ENCODE measurements at places on chromosomes 7 and 10.
A peak's percentile ranks its signal among the peaks of the same experiment; 100 is the strongest.

- no peak overlapping the region for H3K27ac ChIP-seq
- H3K4me1 ChIP-seq, result no peaks in the 10 kb centered on the region
Measured at GRCh38 chr7:22052674-22053365, 107.1 kb upstream of the CDCA7L start.

DNA sequence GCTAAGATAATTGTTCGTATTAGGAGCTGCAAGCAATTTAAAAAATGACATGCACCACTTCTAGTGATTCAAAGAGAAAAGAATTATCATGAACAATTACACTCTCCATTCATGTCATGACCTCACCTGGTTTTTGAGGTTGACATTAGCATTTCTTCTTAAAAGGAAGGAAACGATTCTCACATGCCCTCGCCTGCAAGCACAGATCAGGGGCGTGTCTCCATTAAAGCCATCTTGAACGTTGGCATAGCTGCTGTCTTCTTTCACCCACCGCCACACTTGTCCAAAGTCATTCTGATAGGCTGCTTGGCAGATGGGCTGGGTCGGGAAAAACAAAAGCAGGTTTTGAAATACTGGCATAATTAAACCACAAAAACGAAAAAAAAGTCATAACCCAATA is 19.9 kb downstream of the ANKRD22 start:
- DNase-seq, result no peak
- H3K4me1 ChIP-seq, result peaks cover 2% of the 10 kb centered on the region
- peaks cover 5% of the 10 kb centered on the region for H3K27me3 ChIP-seq
- H3K27ac ChIP-seq, result no peak overlapping the region

GRCh38 chr7:2666588-2667250 is 21.3 kb upstream of the AMZ1 start:
- H3K36me3 ChIP-seq, result peaks cover 6% of the 10 kb centered on the region
- no peak overlapping the region for H3K27ac ChIP-seq
- peaks cover 11% of the 10 kb centered on the region for H3K27me3 ChIP-seq
- H3K4me1 ChIP-seq, result peaks cover 7% of the 10 kb centered on the region
- no peak for DNase-seq

DNA sequence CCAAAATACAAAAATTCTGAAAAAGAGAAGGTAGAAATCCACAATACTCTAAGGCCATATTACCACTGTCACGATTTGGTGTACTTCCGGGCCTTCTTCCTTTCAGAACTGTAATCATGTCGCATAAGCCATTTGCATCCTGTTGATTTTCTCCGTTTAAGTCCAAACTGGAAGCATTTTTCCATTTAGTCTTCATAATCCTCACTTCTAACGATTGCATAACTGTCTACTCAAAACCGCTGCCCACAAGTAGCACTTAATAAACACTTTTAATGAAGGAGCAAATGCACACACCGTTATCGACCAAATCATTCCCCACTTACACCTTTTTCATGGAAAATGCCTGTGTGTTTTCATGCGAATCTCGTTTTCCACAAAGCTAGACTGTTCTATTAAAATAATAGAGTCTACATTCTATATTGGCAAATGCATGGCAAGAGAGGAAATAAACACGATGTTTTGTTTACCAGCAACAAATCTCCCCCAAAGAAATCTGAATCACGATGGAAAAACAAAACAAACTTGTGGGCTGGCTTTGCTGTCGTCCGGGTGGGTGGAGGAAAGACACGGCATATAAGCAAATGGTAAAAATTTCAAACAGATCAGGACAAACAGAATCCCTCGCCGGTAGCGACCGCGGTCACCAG is 1.0 kb downstream of the ATE1 start:
- no peak for DNase-seq
- peak overlapping the region; percentile 94 for H3K4me3 ChIP-seq
- no peaks in the 10 kb centered on the region for H3K27me3 ChIP-seq
- peaks cover 10% of the 10 kb centered on the region for H3K36me3 ChIP-seq

DNA sequence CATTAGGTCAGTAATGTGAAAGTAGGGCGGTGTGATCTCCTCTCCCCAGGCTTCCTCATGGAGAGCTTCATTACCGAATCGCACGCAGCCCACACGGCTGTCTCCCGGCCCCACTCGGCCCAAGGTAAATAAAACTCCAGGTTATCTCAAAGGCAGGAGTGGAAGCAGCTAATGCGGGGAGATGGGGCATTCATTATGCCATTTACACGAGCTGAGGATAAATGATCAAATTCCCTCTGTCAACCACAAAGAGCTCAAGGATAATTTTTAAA is 93.5 kb downstream of the ADARB2 start:
- DNase-seq, result no peak
- peaks cover 13% of the 10 kb centered on the region for H3K27me3 ChIP-seq
- H3K4me1 ChIP-seq, result peaks cover 15% of the 10 kb centered on the region
- no peak overlapping the region for H3K27ac ChIP-seq
- no peak overlapping the region for H3K4me3 ChIP-seq
- H3K36me3 ChIP-seq, result no peaks in the 10 kb centered on the region

DNA sequence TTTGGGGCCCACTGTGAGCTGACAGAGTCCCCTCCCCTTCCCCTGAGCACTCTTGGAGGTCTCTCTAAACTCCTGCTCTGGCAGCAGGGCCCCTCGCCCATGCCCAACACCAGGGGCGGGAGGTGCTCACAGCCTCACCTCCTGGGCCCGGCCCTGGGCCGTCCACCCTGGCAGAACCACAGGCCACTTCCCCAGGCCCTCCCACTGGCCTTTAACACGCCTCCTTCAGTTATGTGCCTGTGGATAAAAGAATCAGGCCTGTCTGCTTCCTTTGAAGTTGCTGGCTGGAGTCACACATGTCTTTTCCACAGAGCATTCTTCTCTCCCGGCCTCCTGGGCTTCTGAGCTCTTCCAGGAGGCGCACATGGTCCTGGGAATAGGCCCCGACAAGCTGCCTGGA is 10.2 kb downstream of the MYL10 start:
- DNase-seq, result no peak
- no peaks in the 10 kb centered on the region for H3K36me3 ChIP-seq
- peaks cover 6% of the 10 kb centered on the region for H3K27me3 ChIP-seq
- H3K4me3 ChIP-seq, result no peak overlapping the region
- no peak overlapping the region for H3K27ac ChIP-seq
- no peaks in the 10 kb centered on the region for H3K4me1 ChIP-seq

- H3K4me3 ChIP-seq, result no peak overlapping the region
- H3K36me3 ChIP-seq, result no peaks in the 10 kb centered on the region
- DNase-seq, result no peak
- H3K27me3 ChIP-seq, result no peaks in the 10 kb centered on the region
Measured at GRCh38 chr10:79322616-79323543, 24.4 kb upstream of the PPIF start.

DNA sequence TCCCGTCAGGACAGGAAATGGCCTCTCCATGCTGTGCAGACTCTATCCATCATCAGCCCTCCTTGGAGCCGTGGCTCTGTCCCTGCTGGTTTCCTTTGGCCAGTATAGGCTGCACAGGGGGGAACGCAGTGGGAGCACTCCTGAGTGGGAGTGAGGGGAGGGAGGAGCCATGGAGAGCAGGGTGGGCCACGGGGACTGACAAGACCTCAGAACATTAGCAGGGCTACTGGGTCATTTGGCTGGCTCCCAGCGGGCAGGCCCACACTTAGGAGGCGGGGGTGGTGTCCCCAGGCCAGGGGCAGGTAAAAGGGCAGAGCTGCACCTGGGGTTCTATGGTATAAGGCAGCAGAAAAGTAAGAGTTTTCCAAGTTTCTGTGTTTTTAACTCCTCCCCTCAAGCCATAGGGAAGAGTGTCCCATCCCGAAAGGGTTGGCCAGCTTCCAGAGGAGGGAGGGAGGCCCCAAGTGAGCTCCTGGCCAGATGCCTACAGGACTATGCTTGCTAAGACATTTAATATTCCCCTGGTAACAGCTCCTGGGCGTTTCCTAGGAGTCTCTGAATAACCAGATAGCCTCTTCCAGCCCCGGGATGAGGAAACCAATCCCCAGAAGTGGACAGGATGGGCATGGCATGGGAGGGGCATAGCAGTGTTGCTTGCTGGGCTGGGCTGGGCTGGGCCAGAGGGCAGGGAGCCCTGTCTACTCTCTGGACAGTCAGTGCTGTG is 5.5 kb upstream of the OPN4 start:
- H3K27me3 ChIP-seq, result peaks cover 2% of the 10 kb centered on the region
- peaks cover 6% of the 10 kb centered on the region for H3K4me1 ChIP-seq
- H3K4me3 ChIP-seq, result no peak overlapping the region
- DNase-seq, result no peak
- no peak overlapping the region for H3K27ac ChIP-seq

DNA sequence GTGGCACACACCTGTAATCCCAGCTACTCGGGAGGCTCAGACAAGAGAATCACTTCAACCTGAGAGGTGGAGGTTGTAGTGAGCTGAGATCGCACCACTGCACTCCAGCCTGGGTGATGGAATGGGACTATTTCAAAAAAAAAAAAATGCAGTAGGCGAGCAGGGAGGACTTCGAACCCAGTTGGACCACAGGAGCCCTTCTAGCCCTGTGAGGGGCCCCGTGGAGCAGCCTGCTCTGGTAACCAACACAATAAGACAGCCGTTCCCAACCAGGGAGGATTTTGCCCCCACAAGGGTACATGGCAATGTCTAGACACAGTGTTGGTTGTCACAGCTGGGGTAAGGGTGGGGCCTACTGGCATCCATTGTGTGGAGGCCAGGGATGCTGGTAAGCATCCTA is 63.9 kb upstream of the BTBD16 start:
- no peak overlapping the region for H3K27ac ChIP-seq
- H3K36me3 ChIP-seq, result no peaks in the 10 kb centered on the region
- DNase-seq, result no peak
- no peaks in the 10 kb centered on the region for H3K27me3 ChIP-seq

GRCh38 chr10:73086816-73087215 is 9.8 kb downstream of the P4HA1 start:
- H3K4me3 ChIP-seq, result no peak overlapping the region
- peaks cover 14% of the 10 kb centered on the region for H3K4me1 ChIP-seq

DNA sequence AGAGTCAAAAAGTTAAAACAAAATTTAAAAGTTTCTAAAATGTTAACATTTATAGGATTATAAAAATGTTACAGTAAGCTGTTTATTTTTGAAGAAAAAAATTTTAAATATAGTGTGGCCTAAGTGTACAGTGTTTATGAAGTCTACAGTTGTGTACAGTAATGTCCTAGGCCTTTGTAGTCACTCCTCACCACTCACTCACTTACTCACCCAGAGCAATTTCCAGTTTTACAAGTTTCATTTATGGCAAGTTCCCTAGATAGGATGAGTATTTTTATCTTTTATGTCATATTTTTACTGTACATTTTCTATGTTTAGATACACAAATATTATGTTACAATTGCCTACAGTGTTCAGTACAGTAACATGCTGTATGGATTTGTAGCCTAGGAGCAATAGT is 419.9 kb downstream of the ARL4A start:
- no peaks in the 10 kb centered on the region for H3K36me3 ChIP-seq
- H3K27ac ChIP-seq, result no peak overlapping the region
- H3K4me3 ChIP-seq, result no peak overlapping the region
- DNase-seq, result no peak

- no peaks in the 10 kb centered on the region for H3K4me1 ChIP-seq
- no peak overlapping the region for H3K4me3 ChIP-seq
- no peak for DNase-seq
- H3K27me3 ChIP-seq, result no peaks in the 10 kb centered on the region
Measured at GRCh38 chr10:73836427-73836980, 25.1 kb upstream of the NDST2 start.

DNA sequence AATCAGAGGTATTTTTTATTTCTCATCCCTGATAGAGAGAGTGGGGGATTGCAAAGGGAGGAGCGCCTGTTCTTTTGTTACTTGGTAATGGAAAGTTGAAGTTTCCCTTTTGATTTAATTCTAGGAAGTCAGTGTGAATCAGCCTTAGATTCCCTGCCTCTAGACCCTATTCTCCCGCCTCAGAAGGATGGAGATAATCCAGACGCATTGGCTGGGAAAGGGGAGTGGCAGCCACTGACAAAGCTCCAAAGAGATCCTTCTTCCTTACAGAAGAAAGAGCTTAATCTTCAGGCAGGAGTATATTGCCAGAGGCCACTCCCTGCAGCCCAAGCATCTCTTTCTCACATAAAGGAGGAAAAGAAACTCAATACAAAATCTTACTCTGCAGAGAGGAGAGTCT is 122.3 kb upstream of the GALNT17 start:
- no peak overlapping the region for H3K4me3 ChIP-seq
- no peaks in the 10 kb centered on the region for H3K36me3 ChIP-seq
- H3K27ac ChIP-seq, result no peak overlapping the region
- H3K4me1 ChIP-seq, result no peaks in the 10 kb centered on the region
- no peaks in the 10 kb centered on the region for H3K27me3 ChIP-seq

- no peaks in the 10 kb centered on the region for H3K4me1 ChIP-seq
- H3K36me3 ChIP-seq, result no peaks in the 10 kb centered on the region
- H3K27ac ChIP-seq, result no peak overlapping the region
- H3K27me3 ChIP-seq, result no peaks in the 10 kb centered on the region
- DNase-seq, result no peak
Measured at GRCh38 chr7:80563561-80564327, 51.9 kb upstream of the GNAT3 start.

GRCh38 chr10:119862524-119862923 is 10.1 kb downstream of the MCMBP start:
- DNase-seq, result no peak
- peaks cover 32% of the 10 kb centered on the region for H3K4me1 ChIP-seq
- H3K27ac ChIP-seq, result no peak overlapping the region
- H3K36me3 ChIP-seq, result peaks cover 20% of the 10 kb centered on the region

- H3K4me1 ChIP-seq, result peaks cover 4% of the 10 kb centered on the region
- no peak overlapping the region for H3K27ac ChIP-seq
- no peaks in the 10 kb centered on the region for H3K27me3 ChIP-seq
- DNase-seq, result no peak
- no peak overlapping the region for H3K4me3 ChIP-seq
- no peaks in the 10 kb centered on the region for H3K36me3 ChIP-seq
Measured at GRCh38 chr7:36171503-36171902, 18.4 kb downstream of the EEPD1 start.

DNA sequence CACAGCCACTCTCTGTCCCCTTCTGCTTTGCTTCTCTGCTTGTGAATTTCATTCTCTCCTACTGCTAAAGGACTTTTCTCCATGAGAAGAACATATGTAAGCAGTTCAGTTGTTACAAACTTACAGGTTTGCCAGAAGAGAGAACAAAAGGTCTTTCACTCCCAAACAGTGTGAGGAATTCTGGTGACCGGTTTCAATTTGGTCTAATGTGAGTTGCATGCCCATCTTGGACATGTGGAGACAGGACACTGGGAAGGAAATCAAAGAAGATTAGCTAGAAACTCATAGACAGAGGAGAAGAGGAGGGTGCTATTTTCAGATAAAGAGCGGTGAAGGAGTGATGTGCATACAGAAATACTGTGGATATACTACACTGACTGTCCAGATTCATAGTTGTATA is 209.5 kb upstream of the INHBA start:
- H3K36me3 ChIP-seq, result no peaks in the 10 kb centered on the region
- no peak for DNase-seq
- no peak overlapping the region for H3K27ac ChIP-seq
- H3K27me3 ChIP-seq, result no peaks in the 10 kb centered on the region
- no peak overlapping the region for H3K4me3 ChIP-seq

DNA sequence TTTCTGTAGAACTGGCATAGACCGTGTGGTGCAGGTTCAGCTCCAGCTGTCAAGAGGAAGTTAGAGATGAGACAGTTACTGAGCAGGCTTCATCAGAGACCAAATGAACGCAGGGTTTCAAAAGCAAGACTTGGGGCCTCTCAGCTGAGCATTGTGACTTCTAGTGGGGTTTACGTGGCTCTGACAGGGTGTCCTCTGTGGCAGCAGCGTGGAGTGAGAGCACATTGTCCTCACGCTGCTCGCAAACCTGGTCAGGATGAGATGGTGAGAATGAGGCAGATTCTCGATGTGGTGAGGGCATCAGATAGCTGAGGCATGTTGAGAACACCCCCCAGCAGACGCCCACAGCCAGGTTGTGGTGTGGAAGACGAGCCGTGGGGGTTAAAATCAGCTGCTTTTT is 126.0 kb downstream of the DNAJB6 start:
- H3K4me1 ChIP-seq, result no peaks in the 10 kb centered on the region
- H3K4me3 ChIP-seq, result no peak overlapping the region
- peaks cover 14% of the 10 kb centered on the region for H3K27me3 ChIP-seq
- no peak overlapping the region for H3K27ac ChIP-seq
- no peaks in the 10 kb centered on the region for H3K36me3 ChIP-seq
